ENCODE measurements at places on chromosomes 5 and 9. TPM values are rescaled to one million over a fixed set of nuclear protein-coding genes. Genes with fewer than 3 reads are reported as not detected.

The SPINK1 gene
- not detected for total RNA-seq

The MRPL36 gene
- 41.2 TPM for total RNA-seq

DNA sequence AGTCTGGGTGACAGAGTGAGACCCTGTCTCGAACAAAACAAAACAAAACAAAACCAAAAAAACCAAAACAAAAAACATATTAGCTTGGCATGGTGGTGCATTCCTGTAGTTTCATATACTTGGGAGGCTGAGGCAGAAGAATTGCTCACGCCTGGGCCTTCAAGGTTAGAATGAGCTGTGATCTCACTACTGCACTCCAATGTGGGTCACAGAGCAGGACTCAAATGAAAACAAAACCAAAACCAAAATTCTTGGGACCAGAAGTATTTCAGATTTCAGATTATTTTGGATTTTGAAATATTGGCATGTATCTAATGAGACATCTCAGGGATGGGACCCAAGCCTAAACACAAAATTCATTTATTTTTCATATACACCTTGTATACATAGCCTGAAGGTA, 80.2 kb downstream of the TMC1 start:
- no peak for DNase-seq

DNA sequence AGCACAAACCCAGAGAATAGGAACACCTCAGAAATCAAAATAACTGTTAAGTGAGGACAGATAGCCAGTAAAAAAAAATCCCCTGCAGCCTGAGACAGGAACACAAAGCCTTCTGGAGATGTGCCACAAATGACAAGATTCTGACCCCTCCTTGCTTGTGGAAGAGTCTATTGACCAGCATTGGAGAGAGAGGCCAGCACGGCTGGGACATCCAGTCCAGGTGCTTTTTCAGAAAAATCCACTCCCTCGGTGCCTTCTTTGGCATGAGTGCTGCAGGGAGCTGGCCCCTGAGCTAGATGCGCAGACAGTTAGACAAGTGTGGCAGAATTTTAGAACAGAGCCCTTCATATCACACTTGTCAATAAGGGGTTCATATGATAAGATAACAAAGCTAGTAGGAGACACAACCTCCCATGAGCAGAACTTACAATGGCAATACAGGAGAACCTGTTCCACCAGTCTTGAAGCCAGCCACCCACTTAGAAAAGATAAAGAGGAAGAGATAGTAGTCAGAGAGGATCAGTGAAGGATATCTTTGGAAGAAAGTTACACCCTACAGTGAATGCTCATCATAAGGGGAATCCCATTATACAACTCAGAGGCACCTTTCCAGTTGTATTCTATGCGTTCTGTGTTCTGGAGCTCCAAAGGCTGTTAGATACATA, 298.4 kb downstream of the TLE1 start:
- DNase-seq, result no peak

GRCh38 chr5:75894482-75894881, 177.2 kb upstream of the POC5 start:
- no peak for DNase-seq

- DNase-seq, result no peak
These were observed 3.9 kb downstream of the C9orf72 start for GRCh38 chr9:27569406-27569805.

GRCh38 chr5:82445726-82446335, 167.7 kb upstream of the RPS23 start:
- DNase-seq, result no peak

DNA sequence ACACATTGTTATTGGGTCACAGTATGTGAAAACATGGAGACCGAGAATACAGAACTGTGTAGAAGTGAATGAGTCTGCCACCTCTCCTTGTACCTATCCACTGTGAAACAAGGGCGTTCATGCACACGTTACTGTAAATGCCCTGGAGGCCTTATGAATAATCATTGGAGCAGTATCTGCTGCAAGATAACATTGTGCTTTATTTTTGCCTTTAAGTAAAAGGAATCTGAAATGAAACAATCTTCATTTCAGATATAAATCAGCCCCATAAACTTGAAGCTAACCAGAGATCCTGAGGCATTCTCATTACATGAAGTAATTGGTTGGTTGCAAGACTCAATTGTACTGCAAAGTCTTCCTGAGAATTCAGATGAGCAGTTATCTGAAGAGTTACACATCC, 419.6 kb downstream of the KDM4C start:
- no peak for DNase-seq

- no peak for DNase-seq
These were observed 62.7 kb upstream of the PDE4D start for GRCh38 chr5:59956130-59956783.

GRCh38 chr9:89654025-89654662, 49.3 kb downstream of the GADD45G start:
- DNase-seq, result no peak

DNA sequence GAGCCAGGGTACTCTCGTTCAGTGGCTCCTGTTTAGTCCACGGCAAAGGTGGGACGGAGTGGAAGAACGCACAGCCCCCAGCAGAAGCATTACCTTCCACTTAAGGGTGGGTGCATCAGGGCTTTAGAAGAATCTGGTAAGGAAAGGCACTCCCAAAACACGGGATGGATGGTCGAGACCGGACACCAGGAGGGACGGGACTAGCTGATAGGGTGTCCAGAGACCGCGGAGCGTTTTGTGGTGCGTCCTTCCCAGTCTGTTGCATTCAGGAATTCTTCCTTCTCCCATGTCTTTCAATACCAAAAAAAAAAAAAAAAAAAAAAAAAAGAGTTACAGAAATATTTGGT, 545 bp upstream of the CTSV start:
- no peak for DNase-seq

The SMIM33 gene
- not detected for total RNA-seq

- no peak for DNase-seq
These were observed 2.6 kb downstream of the PTRH1 start for GRCh38 chr9:127712867-127713266.

The PFN3 gene
- not detected for total RNA-seq

- no peak for DNase-seq
These were observed 759.5 kb downstream of the TAF11L14 start for GRCh38 chr5:18393565-18394442.

- DNase-seq, result no peak
These were observed 376.4 kb upstream of the TNC start for GRCh38 chr9:115494393-115494792.

GRCh38 chr9:34578241-34579103, 11.1 kb downstream of the CNTFR start:
- no peak for DNase-seq

GRCh38 chr9:89527084-89527483, 29.2 kb upstream of the SEMA4D start:
- DNase-seq, result peak; percentile 65

The PLEKHG4B gene
- total RNA-seq, result 0.08 TPM

The SLC4A9 gene
- not detected for total RNA-seq

- DNase-seq, result no peak
These were observed 94.5 kb upstream of the SPATA31D4 start for GRCh38 chr9:81833563-81834345.

DNA sequence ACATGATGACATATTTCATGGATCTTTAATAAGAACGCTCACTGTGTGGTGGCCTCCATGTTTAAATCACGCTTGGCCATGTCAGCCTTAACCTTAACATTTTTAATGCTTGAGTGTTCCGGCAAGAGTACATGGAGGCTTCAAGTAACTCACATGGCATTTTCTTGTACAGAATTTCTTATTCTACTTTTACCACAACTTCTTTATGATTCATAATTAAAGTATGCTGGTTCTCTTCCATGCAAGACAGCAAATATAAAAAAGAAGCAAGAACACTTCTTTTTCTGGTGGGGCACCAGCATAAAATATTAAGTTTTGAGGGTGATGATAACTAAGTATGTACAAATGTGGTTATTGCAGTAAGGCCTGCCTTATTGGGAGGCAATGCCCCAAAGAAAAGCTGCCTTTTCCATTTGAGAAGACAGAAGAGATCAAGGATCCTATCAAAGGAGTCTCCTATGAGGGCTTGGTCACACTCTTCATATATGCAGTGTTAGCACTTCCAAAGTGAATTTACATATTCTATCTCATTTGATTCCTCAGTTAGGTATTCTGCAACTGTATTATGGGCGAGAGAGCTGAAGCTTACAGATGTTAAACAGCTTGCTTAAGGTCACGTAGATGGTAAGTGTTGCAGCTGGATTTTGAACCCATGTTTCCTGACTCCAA, 382.7 kb upstream of the MEF2C start:
- no peak for DNase-seq

The PCDHA8 gene
- not detected for total RNA-seq

- DNase-seq, result no peak
These were observed 57.7 kb upstream of the EGFL7 start for GRCh38 chr9:136604823-136605525.

The ANKRD31 gene
- 0.08 TPM for total RNA-seq

DNA sequence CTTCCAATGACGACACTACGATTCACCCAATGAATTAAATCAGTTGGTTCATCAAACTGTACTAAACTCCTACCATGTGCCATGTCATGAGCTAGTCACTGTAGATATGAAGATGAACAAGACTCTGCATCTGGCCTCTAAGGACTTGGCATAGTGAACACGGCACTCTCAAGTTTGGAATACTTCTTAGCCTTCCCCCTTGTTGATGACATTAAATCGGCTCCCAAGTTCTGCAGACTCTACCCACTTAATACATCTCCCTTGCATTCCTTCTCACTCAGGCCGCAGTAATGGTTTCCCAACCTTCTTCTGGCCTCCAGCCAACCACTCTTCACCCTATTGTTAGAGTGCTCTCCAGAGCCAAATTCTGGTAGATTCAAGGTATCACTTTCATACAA, 184.7 kb downstream of the MAPKAP1 start:
- DNase-seq, result no peak

- DNase-seq, result no peak
These were observed 42.4 kb downstream of the RHOBTB3 start for GRCh38 chr5:95773335-95774059.

GRCh38 chr9:92740446-92740961, 24.1 kb downstream of the BICD2 start:
- no peak for DNase-seq

DNA sequence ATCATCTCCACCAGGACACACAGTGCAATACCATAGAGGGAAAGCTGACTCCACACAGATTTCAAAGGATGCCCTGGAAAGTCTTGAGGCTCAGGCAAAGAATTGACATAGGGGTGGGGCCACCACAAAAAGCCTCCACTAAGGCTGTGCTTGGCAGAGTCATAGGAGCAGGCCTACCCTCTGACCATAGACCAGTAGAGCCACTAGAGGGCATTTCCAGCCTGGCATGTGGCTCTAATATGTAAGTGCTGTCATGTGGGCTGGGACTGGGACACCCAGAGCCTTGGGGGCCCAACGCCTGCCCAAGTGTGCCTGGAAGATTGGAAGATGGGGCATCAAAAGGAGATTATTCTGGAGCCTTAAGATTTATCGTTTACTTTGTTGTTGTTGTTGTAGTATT, 726.0 kb downstream of the DNAH5 start:
- DNase-seq, result no peak
